HCT116 (cell line): ENCODE measurements at places on chromosomes 13 and 19. TPM values are rescaled to one million over a fixed set of nuclear protein-coding genes. Genes with fewer than 3 reads are reported as not detected.

REEP6 gene
- 53.9 TPM for total RNA-seq

LRRC25 gene
- 0.12 TPM for total RNA-seq

RNU6-9 gene
- total RNA-seq = not detected

GJB6 gene
- total RNA-seq = not detected

GFY gene
- total RNA-seq = 2.6 TPM

MAB21L1 gene
- not detected for total RNA-seq

PEAK3 gene
- not detected for total RNA-seq

ZNF606 gene
- 0.05 TPM for total RNA-seq

PLIN5 gene
- total RNA-seq = 8.1 TPM

FPR1 gene
- not detected for total RNA-seq

ZNF493 gene
- 2.2 TPM for total RNA-seq

ZNF497 gene
- total RNA-seq = 5.1 TPM

USHBP1 gene
- 0.15 TPM for total RNA-seq

FCAR gene
- total RNA-seq = not detected

OR7D2 gene
- total RNA-seq = 0.07 TPM

ZNF780B gene
- total RNA-seq = 10.5 TPM

CEACAM21 gene
- 0.25 TPM for total RNA-seq

PPFIA3 gene
- total RNA-seq = 28.1 TPM

PCDH20 gene
- not detected for total RNA-seq

RDH8 gene
- not detected for total RNA-seq

FUT2 gene
- total RNA-seq = 12.5 TPM

MYO1F gene
- 0.39 TPM for total RNA-seq

ANKLE1 gene
- 14.8 TPM for total RNA-seq

IZUMO2 gene
- total RNA-seq = not detected

RCBTB2 gene
- 1.3 TPM for total RNA-seq

MUC16 gene
- 0.12 TPM for total RNA-seq

RGL3 gene
- total RNA-seq = 99.2 TPM

SLC6A16 gene
- total RNA-seq = 5.0 TPM

OLFM2 gene
- total RNA-seq = 19.9 TPM

GDF15 gene
- total RNA-seq = 425 TPM

ZNF285 gene
- not detected for total RNA-seq

MAMSTR gene
- 1.3 TPM for total RNA-seq

PRR19 gene
- 0.93 TPM for total RNA-seq

GNG8 gene
- not detected for total RNA-seq

ZNF260 gene
- 0.07 TPM for total RNA-seq

CFD gene
- 80.2 TPM for total RNA-seq

ERICH6B gene
- total RNA-seq = not detected

TNNT1 gene
- 188 TPM for total RNA-seq

C5AR2 gene
- 0.12 TPM for total RNA-seq

CGB2 gene
- total RNA-seq = 5.0 TPM

CYP2S1 gene
- total RNA-seq = 17.6 TPM

PNMA8A gene
- not detected for total RNA-seq

U2AF1L4 gene
- 15.6 TPM for total RNA-seq

ZNF540 gene
- total RNA-seq = not detected

DOCK6 gene
- total RNA-seq = 82.4 TPM

CCL25 gene
- total RNA-seq = not detected

CD37 gene
- total RNA-seq = 0.76 TPM

RFPL4A gene
- not detected for total RNA-seq

GJA3 gene
- 8.0 TPM for total RNA-seq

DMKN gene
- 246 TPM for total RNA-seq

ZNF763 gene
- not detected for total RNA-seq

PPP1R13L gene
- 89.1 TPM for total RNA-seq

PNMA8C gene
- total RNA-seq = not detected

PPP1R37 gene
- total RNA-seq = 32.7 TPM

LDLR gene
- total RNA-seq = 92.4 TPM

TPTE2 gene
- not detected for total RNA-seq

CEACAM20 gene
- total RNA-seq = not detected
